Activated naive CD8-positive, alpha-beta T cell treated with anti-CD3 and anti-CD28 coated beads for 36 hours (primary cell): ENCODE measurements at places on chromosomes 16 and 17.

DNA sequence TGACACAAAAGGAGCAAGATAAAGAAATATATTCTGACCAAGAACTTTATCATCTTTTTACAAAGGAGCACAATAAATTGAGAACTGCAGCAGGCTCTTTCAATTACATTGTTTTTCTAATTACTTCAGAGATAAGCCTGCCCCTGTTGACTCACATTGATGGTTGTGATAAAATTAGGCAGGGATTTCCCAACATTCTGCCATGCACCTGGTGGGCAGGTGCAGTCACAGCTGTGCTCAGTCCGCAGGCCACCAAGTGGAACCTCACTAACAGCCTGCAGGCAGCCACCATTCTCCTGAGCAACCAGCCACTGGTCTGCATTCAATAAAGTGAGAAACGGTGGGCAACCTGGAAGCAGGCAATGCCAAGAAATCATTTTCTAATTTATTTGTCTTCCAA is 5.1 kb downstream of the FANCA start:
- DNase-seq: no peak

DNA sequence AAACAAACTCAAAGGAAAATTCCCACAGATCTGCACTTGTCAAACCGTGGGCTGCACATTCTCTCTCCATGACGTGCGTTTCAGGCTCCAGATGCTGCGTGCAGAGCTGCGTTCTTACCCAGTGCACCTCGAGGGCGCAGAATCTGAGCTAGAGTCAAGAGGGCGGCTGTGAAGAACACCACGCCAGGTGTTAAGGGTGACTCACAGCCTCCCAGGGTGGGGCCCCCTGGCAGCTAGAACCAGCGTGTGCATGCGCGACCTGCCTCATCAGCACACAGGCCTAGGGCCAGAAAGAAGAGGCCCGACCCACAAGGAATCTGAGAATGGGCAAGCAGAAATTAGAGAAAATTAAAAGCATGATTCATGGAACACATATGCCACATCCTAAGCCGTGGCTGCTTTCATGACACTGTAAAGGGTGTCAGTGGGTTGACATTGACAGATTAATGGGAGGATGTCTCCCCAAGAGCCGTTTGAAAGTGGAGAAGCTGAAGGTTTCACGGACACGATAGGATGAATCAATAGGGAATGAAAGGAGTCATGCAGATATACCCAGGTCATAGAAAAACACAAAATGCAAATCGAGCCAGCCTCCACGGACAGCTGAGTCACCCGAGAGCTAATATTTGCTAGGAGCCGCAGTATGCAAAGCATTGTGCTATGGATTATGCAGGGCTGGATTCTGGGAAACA is 29.0 kb downstream of the MARCHF10 start:
- no peak for DNase-seq

DNA sequence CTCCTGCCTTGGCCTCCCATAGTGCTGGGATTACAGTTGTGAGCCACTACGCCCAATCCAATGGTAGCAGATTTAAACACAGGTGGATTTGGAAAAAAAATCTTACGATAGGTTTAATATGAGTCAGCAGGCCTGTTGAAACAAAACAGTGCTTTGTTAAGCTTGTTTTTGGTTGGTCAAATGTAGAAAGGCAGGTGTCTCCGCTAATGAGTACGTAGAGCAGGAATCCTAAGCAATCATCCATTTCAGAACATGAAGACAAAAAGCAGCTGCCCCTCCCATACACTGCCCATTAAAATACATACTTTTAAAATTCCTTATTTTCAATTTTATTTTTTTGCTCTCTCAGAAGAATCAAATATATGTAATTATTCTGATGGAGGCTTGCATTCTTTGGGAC is 1.9 kb upstream of the WWOX start:
- DNase-seq: no peak

GRCh38 chr17:74819801-74820436 is 39.8 kb downstream of the GRIN2C start:
- DNase-seq: no peak

DNA sequence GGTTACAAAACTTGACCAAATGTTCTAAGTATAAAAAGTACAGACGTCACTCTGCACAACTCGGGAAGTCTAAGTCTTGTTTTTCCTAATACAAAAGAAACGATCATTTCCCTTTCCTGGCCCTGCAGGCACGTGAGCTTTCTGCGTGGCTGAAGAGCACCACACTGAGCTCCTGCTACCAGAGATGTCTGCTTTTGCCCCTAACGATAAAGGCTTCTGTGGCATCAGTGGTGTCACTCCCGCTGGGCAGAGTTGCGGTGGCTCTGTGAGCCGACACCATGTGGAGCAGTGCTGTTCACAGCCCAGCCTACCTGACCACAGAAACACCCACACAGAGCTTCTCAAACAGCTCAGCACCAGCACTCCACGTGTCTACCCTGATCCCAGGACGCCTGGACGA is 20.5 kb downstream of the EMC8 start:
- peak; percentile 25 for DNase-seq

DNA sequence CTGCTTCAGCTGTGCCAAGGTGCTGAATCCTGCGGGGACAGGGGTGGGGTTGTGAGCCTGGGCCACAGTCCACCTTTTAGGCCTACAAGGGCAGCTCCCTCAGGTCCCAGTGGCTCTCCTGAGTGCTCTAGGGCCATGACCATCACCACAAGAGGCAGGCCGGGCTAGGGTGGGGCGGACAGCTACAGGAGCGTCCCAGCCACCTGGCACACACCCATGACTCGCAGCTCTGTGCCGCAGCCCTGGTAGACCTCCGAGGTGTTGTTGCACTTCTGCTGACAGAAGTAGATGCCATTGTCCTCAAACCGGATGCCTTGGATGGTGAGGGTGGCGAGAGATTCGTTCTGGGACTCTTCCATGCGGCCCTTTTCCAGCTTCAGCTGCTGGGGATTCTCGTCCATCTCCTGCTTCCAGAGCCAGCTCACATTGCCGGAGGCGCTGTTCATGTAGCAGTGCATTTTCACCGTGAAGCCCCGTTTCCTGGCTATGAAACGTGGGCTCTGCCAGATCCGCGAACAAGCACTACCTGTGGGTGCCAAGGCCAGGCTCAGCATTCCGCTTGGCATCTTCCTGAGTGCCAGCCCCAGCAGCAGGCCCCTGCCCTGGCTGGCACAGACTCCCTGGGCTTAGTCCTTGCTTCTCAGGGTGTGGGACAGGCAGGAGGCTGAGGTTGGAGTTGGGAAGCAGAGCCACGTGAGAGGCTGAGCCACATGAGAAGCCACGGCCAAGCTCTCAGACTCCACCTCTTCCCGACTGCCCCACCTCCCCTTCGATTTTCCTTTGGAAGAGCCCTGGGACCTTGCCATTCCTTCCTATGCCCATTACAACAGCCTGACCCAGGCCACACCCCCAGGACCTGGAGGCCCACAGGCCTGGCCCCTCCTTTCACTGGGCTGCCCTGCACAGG is 2.0 kb downstream of the CD79B start:
- no peak for DNase-seq
